ENCODE measurements at places on chromosomes 7 and 10.

DNA sequence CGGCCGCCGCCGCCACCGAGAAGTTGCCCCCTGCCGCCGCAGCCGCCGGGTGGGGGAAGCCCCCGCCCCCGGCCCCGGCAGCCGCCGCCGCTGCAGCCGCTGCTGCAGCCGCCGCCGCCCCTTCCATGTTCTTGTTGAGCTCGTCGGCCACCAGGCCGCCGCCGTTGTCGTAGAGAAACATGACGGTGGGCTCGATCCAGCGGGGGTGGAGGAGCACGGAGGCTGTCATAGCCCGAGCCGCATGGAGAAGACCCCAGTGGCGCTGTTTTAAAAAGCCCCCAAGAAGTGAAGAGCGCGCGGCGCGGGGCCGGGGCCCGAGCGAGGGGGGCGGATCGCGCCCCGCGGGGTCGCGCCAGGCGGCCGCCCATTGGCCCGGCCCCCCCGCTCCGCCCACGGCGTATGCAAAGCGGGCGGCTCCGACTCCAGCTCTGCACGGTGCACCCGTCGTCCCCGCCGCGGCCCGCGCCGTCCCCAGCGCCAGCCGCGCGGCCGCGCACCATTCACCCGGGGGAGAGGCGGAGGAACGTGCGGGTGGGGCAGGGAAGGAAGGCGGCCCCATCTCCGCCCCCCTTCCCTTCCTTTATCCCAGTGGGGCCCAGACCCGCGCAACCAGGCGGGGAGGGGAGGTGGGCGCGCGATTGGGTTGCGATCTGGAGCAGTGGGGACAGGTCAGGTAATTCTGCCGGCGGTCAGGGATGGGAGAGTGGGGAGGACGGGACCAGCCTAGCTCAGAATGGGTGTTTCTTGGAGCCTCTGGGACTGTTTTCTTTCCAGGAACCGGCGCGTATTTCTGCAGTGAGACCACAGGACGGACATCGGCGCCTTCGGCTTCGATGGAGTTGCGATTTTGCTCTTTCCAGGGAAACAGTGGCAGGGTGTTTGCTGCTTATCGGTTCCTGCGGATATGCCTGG, at the start of gene HOXA13:
TSS of gene HOXA13 (minus strand) at position 243 of the 912 bp plus-strand sequence. CDS start at position 229, 14 bp downstream.
- DNase-seq = no peak

DNA sequence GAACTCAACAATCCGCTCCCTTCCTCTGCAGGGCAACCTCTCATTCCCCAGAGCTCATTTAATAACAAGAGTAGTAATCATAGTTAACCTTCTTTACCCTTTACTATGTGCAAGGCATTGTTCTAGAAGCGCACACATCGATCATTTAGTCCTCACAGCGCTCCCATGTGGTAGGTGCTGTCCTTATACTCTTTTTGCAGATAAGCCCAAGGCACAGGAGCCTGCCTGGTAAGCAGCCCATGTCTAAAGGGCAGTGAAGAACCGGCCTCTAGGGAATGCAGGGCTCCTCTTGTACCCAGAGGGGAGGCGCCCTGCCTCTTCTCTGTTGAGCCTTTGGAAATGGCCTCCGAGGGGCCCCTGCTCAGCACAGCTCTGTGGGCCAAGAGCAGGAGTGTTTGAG, 14.3 kb downstream of the CHST3 start:
- DNase-seq = no peak

DNA sequence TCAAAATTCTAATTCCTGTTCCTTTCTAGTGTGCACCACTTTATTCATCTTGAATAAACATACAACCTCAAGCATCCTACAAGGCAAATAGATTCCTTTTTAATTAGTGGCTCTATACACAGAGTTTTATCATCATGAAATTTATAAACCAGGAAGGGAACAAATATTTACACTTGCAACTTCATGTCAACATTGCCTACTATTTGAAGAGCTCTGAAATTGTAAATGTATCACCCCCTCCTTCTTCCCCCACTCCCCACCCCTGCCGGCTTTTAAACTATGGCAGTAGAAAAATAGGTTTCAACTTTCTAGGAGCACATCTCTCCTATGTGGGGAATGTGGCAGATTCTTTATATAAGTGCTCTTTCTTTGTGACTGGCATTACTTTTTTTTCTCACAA, 49.6 kb downstream of the KAT6B start:
- no peak for DNase-seq

DNA sequence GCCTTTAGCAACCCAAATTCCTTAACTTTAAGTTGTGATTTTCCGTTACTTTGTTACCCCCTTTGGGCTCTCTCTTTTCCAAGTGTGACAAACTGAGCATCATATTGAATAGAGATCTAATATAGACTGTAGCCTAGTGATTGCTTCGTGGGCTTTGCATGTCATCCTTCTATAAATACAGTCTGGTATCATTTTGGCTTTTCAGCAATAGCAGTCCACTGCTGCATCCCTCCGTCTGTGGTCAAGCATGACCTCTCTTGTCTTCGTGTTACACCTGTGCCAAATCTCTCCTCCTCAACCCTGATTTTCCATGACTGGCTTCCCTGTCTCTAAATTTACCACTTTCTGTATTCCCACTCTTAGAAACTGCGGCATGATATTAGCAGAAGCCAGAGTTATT, 53.8 kb upstream of the AGK start:
- DNase-seq = no peak

DNA sequence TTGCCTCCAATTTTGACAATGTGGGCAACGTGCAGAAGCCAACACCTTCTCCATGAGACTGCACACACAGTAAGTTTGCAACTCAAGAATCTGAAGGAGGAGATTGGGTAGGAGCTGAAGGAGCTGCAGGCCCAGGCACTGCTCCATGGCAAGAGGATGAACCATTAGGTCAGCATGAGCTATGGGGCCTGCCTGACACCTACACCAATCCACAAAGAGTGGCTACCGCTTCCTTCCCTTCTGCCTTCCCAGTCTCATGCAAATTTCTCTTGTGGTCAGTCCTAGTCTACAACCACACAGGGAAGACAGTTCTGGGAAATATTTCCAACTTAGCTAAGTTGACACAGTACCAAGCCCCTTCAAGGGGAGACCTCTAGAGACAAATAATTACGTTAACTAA, 142.0 kb upstream of the ADO start:
- no peak for DNase-seq

- no peak for DNase-seq
These were observed 193.3 kb downstream of the SEMA3E start for GRCh38 chr7:83455612-83456011.

DNA sequence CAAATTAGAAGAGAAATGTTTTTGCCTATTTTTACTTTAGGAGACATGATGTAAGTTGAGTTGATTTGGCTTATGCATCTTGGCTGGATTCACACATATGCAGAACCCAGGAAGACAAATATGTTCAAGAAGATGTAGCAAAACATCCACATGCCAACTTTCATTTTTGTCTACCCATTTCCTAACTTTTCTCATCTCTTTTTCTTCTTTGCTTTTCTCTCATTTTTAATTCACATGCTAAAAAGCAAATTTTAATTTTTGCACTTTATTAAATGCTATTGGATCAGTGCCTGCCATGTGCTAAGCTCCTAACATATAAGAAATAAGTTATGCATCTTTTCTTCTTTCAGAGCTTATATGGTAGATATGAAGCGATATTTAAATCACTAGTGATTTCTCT, 143.7 kb upstream of the GRM3 start:
- DNase-seq = no peak

- peak; percentile 31 for DNase-seq
These were observed 83.8 kb upstream of the GPR26 start for GRCh38 chr10:123582084-123582989.

DNA sequence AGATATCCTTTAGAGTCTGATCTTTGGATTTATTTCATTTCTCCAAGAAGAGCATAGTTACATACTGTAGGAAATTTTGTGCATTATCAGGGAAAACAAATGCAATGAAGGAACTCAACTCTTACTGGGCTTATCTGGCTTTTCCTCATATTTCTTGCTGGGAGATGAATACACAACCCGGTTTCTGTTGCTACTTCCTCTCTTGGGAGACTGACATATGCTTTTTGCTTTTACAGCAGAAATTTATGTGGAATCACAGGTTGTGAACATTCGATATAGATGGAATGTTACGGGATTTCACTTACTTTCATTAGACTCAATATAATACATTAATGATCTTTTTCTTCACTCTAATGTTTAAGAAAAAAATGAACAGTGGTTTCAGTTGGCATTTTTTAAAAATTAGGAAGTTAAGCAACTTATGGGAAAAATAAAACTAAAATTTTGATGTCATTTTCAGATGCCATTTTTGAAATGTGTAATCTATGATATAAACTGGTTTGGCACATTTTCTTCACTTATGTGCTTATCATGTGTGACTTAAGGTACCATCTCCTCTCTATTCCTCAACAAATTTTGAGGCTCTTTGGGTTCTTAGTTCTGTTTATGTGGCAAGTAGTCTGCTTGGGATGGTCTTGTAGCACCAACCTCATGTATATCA, 7.1 kb downstream of the SND1 start:
- DNase-seq = no peak

DNA sequence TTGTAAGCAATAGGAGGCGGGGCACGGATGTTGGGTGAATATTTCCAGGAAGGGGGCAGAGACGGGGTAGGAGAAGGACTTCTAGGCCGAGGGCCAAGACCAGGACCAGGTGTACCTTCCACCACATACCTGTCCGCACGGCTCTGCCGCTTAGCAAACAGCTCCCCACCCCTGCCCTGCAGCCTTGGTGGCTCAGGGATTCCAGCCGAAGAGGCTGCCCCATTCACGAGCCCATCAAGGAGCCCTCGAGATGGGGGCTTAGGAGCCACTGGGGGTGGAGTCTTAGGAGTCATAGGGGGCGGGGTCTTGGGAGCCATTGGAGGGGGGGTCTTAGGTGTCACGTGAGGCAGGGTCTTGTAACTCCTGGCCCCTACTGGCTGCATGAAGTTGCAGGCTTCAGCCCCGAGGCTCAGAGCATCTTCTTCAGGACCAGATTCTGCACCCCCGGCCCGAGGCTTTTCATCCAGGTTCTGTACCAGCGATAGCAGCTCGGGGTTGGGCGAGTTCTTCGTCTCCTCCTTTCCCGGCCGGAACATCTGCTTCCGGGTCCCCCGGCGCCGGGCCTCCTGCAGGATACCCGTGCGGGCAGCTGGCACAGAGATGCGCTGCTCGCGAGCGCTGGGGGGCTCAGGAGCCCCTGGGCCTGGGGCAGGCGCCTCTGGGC, 6.1 kb upstream of the MYOZ1 start:
- DNase-seq = no peak

DNA sequence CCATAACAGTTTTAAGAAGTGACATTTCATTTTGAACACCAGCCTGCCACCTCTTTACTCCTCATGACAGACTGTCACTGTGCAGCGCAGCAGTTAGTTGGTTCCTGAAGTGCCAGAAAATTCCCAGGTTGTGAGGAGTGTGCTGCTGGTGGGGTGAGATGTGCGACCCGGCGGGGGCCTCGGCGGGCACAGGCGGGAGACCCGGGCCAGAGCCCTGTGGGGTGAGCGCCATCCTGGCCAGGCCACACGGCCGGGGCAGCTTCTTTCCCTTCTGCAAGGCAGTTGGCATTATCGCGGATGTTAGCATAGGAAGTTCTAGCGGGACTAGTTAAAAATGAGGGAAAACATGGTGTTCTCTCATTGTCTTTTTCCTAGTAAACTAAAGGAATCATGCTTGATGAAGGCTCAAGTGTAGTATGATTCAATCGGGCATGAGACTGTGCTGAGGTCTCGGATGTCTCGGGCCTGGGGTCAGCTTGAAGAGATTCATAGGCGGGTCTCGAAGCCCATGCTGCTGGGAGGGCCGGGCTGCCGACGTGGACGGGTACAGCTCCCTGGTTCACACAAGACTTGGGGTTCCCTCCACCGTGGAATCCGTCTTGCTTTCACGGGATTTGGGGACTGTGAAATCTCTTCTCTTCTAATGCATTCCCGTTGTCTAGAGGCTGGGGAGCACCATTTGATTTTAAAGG, 56.1 kb downstream of the MGMT start:
- DNase-seq = no peak

GRCh38 chr10:107118866-107119265, 45.6 kb downstream of the SORCS1 start:
- no peak for DNase-seq

GRCh38 chr7:104111271-104111670, 96.5 kb downstream of the ORC5 start:
- DNase-seq = no peak

DNA sequence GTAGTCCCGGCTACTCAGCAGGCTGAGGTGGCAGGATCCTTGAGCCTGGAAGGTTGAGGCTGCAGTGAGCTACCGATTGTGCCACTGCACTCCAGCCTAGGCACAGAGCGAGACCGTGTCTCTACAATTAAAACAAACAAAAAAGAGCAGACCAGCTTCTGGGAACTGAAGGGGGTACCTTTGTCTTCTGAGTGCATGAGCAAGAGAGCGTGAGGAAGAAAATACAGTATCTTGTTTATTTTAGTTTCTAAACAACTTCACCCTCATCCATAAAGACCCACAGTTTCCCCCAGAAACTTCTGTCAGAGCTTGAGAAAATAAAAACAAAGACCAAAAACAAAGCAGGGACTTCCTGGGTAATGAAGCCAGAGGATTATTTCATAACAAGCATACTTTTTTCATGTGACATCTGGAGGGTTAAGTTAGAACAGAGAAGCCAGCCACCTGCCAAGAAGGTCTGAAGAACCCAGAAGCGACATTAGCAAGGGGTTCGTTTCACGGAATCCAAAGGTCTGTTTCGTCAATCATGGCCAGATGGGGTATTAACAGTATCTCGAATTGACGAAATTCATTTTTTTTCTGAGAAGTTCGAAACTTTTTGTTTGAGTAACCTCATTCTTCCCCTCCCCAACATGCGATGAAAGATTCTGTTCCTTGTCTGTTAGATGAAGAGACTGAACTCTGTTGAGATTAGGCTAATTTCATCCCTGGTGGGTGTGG, 10.2 kb upstream of the IL2RA start:
- DNase-seq = no peak

DNA sequence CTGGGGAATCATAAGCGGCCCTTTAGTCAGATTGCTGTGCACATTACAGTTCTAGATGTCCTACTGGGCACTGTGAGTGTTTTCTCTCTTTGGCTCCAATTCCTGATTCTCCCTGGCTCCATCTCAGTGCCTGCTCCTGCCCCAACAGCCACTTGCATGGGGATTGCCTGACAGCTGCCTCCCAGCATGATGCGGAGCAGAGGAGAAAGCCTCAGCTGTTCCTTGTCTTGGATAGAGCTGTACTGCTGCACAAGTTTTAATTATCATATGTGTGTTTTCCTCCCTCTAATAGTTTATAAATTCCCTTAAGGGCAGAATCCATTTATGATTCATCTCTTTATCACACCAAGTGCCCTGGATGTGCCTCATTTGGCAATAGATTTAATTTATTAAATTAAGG, 285.8 kb upstream of the COBL start:
- no peak for DNase-seq

- DNase-seq = no peak
These were observed 35.8 kb downstream of the GPER1 start for GRCh38 chr7:1123715-1124114.

DNA sequence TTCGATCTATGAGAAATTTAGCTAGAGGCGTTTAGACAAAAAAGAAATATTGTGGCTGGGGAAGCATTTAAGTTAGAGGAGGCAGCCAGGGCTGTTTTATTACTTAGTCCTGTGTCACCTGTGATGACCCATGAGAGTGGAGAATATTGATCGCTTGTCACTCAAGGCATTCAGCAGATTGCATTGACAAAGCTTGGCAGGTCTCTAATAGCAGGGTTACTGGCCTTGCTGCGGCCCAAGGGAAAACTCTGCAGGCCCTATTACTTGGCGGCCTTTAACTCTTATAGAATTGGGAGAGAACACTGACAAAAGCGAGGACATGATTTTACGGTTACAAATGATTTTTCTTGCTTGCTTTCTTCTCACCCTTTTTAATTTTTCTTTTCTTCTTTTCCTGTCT, 473.5 kb downstream of the AUTS2 start:
- no peak for DNase-seq
